Activated CD4-positive, alpha-beta T cell treated with anti-CD3 and anti-CD28 coated beads for 36 hours (primary cell): ENCODE measurements at places on chromosomes 2 and 18.

DNA sequence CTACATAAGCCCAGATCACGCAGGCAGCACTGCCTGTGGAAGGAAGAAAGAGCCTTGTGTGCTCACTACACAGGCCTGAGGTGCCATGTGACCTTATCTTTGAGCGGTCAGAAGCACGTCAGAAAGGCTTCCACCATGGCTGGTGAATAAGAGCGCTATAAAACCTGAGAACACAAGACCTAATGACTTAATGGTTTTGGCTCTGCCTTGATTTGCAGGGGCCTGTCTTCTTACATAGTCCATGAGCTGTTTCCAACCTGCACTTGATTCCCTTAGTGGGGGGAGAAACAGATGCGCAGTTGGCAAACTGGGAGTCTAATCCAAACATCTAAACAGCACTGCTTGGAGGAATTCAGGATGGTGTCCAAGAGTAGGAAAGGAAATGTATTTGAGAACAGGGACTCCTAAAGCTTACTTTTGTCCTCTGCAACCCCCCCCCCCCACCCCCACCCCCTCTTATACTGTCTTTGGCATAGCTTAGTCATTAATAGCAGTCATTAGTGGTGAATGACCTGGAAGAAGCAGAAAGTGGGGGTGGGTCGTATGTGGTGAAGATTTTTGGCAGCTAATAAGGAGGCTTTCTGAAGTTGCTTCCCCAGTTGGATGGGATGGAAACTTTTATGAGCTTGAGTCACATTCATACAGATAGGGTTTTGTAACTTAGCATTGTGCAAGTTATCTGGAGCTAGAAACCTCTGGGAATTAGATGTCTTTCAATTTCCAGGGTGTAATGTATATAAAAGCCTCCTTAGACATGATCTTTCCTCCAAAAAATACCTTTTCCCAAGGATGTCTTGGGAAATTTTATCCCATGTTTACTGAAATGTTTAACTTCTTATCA is 454.1 kb downstream of the MEIS1 start:
- no peak for DNase-seq

- DNase-seq = peak; percentile 20
Observed at GRCh38 chr2:98269274-98269673, 77.0 kb upstream of the CNGA3 start.

DNA sequence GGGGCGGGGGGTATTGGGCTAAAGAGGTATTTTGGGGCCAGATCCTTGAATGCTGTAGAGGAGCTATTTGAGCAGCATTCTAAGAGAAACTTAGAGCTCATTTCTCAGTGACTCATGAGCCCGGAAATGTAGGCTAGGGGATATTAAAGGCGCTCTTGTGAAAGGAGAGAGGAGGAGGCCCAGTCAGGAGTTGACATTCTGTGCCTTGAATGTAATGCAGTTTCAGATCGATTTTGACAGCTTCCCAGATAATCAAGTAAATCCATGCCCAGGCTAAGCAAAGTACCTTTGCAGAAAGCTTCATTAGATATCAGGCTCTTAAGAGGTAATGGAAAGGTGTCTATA is 1.5 kb downstream of the CAB39 start:
- DNase-seq = peak; percentile 57

DNA sequence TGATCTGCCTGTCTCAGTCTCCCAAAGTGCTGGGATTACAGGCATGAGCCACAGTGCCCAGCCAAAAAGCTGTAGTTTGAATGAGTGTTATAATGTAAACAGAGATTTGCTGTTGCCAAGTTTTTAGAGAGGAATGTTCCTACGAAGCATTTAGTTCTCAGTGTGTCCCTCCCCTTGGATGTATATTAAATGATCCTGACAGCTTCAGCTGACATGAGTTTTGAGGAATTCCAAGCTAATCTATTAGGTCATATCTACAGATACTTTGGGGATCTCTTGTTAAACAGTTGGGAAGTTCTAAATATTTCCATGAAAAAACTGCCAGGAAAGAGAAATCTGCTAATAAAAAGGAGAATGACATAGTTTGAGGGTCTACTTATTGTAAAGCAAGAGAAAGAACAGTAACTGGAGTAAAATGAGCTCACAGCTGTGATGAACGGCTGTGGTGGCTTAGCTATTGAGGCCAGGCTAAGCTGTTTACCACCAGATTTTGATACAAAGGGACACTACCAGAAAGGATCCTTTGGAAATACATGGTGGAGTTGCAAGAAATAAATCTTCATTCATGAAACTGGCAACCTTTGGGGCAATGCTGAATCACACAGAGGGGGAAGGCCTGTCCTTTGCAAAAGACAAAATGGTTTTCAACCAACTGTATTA is 2.6 kb upstream of the STON1 start:
- DNase-seq = no peak

GRCh38 chr18:12420821-12421421 is 13.2 kb downstream of the PRELID3A start:
- no peak for DNase-seq

- DNase-seq = no peak
Observed at GRCh38 chr18:42559069-42559690, 556.3 kb downstream of the RIT2 start.

- peak; percentile 80 for DNase-seq
Observed at GRCh38 chr18:62585274-62586150, 62.7 kb downstream of the ZCCHC2 start.

GRCh38 chr18:22191923-22192322 is 22.5 kb downstream of the GATA6 start:
- DNase-seq = no peak

DNA sequence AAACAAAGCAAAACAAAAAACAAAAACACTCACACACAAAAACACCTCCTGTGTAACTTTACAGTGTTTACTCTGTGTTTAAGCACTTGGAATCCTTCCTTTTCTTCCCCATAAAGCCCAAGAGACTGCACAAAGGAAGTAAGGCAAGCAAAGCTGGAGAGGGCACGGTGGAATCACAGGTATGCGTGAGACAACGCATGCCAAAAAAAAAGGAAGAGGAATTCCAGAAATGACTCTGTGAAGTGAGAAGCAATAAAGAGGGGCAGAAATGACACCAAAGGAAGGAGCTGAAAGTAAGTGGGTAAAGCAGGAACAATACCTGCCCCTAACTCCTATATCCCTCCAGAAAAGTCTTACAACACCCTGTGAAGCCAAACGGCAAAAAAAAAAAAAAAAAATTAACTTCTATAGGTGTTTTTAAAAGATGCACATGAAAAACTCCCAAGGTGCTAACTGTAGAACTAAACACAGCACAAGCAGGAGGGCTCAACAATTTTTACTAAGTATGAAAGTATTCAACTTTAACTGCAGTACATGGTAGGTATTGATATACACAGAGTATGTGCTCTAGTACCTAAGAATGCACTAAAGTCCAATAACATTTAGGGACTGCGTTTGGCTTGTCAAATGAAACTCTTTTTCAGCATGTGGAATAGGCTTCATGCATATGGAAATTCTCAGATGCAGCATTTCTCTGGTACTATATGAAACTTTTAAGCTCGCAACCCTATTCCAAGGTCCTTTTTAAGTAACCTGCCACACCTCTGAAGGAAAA is 9.1 kb downstream of the RND3 start:
- no peak for DNase-seq

- no peak for DNase-seq
Observed at GRCh38 chr18:45666520-45666919, 51.2 kb downstream of the SLC14A2 start.

GRCh38 chr18:41646915-41647620 is 308.0 kb upstream of the PIK3C3 start:
- DNase-seq = no peak

- no peak for DNase-seq
Observed at GRCh38 chr18:75185460-75185859, 23.5 kb downstream of the PTGR3 start.

GRCh38 chr18:25351280-25351775 is 638 bp downstream of the ZNF521 start:
- DNase-seq = no peak

GRCh38 chr2:237815637-237816036 is 17.1 kb downstream of the RBM44 start:
- no peak for DNase-seq

- DNase-seq = no peak
Observed at GRCh38 chr18:59264651-59265245, 8.5 kb downstream of the RAX start.

DNA sequence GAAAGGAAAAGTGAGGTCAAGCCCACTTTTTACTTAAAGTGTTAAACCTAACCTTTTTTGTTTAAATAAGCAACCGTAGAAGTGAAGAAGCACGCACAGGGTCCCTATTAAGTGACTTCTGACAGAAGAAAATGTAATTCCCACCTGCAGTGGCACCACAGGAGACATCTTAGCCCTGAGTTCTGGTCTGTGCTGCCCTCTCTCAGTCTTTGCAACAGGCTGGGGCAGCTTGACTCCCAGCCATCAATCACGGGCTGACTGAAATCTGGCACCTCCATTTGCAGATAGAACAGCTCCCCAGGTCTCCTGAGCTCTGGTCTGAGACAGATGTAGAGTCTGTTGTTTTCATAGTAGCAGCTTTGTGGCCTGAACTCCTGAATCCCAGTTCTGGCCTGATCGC is 170.0 kb downstream of the LTBP1 start:
- no peak for DNase-seq

DNA sequence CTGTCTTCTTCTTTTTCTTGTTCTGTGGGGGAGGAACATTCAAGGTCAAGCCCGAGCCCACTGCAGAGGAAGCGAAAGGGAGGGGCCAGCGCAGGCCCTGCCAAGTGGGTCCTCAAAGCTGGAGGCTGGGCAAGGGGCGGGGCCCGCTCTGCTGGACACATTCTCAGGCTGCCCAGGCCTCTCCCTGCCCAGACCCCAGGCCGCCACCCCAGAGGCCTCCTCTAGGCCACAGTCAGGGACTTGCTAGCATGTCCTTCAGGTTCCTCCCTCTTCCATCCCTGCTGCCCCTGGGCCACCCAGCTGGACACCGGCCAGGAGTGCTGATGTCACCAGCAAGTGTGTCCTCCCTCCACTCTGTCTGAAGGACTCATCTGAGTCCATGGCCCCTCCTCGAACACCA is 44.1 kb downstream of the KIF1A start:
- DNase-seq = no peak

DNA sequence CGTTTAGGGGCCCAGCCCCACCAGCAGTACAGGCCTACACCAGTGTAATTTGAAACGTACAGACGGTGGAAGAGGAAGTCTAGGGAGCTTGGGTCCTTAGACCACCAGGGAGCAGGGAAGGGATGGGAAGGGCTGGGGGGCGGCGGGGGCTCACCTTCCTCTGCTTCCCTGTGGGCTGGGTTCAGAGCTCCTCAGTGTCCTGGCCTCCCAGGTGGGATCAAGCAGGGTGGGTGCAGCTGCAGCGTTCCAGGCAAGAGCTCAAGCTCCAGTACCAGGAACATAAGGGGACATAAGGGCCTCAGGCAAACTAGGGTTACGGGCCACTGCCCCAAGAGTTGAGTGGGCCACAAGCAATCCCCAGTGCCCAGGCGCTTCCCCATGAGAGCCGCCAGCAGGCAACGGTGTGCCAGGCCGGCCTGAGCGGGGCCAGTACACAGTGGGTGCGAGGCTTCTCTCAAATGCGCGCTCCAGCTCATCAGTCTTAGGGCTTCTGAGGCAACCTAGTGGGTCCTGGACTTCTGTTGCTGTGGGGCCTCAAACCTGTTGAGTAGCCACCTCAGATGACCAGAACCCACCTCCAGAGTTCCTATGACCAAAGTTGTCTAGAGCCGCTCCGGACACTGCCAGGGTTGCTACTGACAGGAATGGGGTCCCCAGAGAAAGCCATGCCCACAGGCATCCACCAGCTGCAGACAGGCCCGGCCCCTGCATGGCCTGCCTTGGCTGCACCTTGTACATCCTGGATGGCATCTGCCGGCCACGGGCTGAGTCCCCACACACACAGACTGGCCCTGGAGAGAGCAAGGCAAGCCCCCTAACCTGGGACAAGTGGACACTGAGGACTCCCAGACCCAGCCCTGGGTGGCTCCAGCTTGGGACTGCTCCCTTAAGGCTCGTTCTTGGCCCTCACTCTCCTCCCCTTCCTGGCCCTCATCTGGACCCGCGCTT is 5.2 kb downstream of the ANKRD23 start:
- no peak for DNase-seq

GRCh38 chr2:119260646-119261492 is 37.2 kb downstream of the STEAP3 start:
- no peak for DNase-seq

DNA sequence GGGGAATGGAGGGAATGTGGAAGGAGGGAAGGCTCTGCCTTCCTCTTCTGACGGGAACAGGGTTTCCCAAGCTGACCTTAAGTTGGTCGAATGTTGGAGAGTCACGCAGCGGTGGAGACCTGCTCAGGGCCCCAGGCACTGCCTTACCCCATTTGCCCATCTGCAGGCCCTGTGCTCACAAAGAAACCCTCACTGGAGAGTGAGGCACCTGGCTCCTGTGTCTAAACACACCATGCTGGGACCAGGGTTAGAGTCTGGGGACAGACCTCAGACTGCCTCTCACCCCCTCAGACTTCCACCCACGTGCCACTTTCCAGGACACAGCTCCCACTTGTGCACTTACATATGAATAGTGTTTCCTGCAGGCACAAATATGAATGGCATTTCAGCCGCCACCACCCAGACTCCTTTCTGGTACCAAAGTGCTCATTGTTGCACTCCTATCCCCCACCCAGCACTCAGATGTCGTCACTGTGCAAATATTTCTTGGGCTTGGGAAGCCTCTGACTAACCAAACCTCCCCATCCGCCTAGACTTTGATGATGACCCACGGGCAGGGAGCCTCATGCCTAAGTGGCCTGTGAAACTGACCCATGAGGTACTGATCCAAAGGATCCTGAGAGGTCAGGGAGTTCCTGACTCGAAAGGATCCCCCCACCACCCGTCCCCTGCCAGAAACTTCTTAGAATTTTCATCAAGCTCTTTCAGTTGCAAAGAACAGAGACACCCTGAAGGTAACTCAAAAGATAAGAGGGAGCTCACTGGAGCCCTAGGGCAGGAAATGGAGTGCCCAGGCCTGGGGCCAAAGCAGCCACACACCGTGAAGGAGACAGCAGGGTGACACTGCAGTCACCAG is 78.3 kb downstream of the STPG4 start:
- no peak for DNase-seq

DNA sequence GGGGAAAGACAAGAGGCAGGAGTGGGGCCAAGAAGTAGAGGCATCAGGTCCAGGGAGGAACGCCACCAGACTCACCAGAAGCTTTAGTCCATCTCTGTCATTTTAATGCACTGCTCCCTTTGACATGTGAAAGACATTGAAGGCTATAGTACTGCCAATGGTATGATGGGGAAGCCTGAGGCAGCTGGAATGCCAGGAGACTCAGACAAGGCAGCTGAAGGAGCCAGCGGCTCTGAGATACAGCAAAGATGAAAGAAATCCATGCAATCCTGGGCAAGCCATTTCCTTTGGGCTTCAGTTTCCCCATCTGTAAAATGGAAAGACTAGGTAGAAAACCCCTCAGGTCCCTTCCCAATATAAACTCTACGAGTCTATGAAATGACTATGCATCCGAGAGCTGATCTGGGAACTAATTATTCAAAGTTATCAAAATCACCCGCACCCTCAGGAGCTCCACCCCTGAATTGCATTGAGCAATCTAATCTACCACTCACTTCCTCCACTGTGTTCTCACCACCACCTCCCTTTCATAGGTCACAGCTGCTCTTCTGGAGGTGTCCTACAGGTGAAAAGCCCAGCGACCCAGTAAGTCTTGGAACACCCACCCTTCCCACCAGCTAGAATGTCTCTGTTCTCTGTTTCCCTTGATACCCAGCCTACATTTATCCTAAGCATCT is 3.1 kb downstream of the CXCR2 start:
- no peak for DNase-seq

GRCh38 chr2:58350484-58350883 is 109.4 kb upstream of the FANCL start:
- no peak for DNase-seq
